COR-L47 (cell line): ENCODE measurements at places on chromosomes 12 and 14.

DNA sequence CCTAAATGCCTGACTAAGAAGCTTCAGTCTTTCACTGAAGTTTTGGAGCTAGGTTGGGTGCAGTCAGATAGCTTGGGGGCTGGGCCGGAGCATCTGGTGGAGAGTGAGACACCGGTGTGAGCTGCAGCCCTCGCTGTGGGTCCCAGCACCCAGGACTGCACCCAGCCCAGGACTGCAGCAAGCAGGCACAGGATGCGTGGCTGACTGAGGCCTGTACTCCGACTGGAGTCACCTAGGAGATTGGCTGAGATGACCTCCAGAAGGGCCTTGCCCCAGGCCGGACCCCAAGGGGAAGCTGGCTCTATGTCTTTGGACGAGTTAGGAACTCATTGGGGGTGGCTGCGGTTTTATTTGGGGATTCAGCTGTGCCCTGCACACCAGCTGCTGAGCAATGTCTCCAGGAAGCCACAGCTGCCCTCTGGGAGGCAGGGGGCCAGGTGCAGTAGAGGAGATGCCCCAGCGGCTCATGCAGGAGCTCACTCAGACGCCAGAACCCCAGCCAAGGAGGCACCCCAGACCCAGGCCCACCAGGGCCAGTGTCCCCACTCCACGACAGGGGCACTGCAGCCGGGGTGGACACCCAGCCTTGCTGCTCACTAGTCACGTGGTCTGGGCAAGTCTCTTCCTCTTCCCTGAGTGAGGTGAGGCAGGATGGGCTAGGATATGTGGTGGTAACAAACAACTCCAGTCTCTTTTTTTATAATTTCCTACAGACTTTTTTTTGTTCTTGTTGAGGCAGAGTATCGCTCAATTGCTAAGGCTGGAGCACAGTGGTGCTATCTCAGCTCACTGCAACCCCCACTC lies 31.8 kb upstream of the RCOR1 start:
- DNase-seq, result no peak

- DNase-seq, result no peak
Measured at GRCh38 chr14:39097159-39097558, 5.9 kb downstream of the SEC23A start.

DNA sequence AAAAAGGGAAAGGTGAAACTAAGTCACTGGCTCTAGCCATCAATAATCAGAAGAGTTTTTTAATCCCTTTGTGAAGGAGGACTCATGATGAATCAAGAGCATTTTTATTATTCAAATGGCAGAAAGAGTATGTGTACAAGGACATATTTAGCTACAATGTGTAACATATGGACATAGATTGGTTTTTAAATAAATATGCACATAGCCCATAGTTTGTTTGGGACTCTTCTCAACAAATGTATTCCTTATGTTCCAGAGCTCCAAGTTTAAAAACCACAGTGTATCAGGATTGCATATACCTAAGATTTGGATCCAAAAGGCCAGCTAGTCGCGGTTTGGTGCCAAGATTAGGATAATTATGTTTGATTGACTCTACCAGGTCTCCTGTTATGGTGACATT lies 104.2 kb downstream of the C12orf50 start:
- DNase-seq, result peak; percentile 22

- DNase-seq, result no peak
Measured at GRCh38 chr12:22881878-22882385, 257.0 kb downstream of the ETNK1 start.

DNA sequence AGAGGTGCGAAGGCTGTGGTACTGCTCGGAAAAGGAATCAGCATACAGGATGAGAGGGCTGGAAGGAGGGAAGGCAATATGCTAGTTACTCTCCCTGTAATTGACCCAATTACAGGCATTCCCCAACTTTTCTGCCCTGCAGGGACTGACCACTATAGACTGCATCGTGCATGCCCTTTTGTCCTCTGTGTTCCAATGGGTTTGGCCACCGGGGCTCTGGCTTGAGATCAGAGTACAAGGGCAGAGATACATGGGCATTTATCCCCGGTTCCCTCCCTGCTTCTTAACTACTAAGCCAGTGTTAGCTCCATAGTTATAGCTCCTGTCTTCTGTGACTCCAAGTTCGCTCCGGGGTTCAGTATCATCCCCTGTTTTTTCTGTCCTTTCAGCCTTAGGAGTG lies 59.7 kb downstream of the GTF2A1 start:
- no peak for DNase-seq

DNA sequence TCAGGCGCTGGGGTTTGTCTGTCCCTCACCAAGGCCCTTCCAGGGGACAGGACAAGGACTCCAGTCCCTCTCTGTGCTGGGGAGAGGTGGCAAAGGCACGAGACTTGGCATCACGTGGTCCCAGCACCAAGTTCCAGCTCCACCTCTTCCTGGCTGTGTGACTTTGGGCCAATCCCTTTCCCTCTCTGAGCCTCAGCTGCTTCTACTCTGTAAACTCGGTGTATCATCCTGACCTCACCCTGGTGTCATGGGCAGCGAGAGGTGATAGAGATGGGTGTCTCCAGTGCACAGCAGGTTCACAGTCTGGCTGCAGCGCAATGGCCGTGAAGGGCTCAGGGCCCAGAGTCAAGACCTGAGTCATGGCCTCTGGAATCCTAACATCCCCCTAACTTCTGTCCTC lies 54.0 kb downstream of the MVK start:
- no peak for DNase-seq

DNA sequence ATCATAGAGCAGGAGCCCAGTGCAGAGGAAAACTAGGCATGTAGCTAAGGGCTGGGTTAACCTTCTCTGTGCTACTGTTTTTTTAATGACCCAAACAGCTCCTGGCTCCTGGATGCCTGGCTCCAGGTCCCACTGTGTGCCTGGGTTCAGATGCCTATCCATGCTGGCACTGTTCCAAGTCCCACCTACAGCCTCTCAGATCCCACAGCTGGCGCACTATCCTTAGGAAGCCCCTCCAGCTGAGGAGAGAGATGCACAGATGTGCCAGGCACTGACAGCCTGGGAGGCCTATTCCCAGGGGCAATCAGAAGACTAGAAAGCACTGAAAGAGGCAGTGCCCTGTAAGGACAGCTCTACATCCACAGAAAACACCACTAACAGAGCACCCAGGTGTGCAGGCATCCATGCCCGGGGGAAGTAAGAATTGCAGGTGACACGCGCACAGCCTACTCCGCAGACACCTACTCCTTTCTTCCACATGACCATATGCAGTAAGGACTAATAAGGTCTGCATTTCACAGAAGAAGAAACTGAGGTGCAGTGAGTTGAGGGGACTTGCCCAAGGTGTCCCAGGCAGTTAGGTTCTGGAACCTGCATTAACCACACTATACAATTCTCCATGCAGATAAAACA lies 51.2 kb downstream of the PITPNM2 start:
- peak; percentile 30 for DNase-seq

- DNase-seq, result no peak
Measured at GRCh38 chr12:39763071-39763889, 143.7 kb upstream of the ABCD2 start.

- no peak for DNase-seq
Measured at GRCh38 chr12:9634969-9635754, 27.4 kb upstream of the KLRB1 start.

GRCh38 chr12:40439771-40440492 lies 215.1 kb downstream of the LRRK2 start:
- DNase-seq, result no peak

DNA sequence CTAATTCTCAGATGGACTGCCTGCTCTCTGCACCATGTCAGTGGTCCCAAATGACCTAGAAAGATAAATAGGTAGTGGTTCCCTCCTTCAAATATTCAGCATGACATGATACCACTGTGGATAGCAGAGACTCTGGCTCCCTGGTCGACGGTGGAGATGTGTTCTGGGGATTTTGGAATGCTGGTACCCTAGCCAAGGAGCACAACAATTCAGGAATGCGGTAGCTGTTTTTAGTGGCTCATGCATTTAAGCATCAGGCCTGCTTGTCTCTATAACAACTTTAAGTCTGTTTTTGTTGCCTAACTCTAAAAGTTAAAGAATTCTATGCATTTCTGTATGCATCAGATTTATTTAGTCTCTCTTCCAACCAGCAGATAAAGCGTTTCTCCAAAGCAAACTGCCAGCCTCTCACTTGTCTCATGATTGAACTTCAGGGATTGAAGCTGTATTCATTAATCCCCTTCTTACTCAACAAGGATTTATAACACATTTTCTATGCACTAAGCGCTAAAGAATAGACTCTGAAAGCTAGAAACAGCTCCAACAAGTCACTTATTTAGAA lies 164.9 kb upstream of the BMP4 start:
- no peak for DNase-seq

DNA sequence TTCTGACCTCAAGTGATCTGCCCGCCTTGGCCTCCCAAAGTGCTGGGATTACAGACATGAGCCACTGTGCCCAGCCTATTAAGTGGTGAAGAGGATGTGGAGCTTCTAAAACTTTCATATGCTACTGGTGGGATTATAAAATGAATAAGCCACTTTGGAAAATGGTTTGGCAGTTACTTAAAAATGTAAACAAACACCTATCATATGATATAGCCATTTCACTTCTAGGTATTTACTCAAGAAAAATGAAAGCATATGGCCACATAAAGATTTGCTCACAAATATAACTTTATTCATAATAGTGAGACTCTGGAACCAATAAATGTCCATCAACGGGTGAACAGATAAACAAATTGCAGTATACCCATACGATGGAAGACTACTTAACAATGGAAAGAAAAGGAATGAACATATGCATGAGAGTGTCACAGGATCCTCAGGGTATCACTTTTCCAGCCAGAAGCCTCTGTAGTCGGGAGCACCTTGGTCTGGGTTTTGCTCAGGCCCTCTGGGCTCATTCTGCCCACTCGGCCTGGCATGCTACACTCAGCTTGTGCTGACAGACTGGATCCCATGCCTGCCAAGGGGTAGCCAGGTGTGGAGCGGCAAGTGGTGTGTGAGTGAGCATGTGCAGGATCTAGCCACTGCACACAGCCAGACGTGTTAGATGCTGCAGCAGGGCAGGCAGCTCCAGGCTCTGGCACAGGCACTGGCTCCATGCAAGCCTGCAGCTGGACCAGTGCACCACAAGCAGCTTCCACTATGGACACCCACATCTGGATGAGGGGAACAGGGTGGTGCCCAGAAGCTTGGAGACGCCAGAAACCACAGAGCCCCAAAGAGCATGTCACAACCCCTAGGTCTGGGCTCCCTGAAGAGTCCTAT lies 213.2 kb upstream of the DIO3 start:
- DNase-seq, result no peak
